ENCODE measurements at places on chromosomes 13 and 19.

DNA sequence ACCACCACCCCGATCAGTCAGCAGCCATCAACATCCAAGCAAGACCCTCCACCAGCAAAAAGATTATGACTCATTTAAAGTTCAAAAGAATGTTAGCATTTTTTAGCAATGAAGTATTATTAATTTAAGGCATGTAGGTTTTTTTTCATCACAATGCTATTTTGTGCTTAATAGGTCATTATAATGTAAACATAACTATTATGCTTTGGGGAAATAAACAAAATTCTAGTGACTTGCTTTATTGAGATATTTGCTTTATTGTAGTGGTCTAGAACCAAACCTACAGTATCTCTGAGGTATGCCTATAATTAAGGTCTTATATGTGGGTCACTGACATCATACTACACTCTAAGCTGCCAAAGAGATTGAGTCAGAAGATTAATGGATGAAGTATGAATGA, 20.0 kb downstream of the KLF12 start:
- no peak for DNase-seq

GRCh38 chr19:39183104-39183503, 13.7 kb upstream of the NCCRP1 start:
- DNase-seq = no peak

DNA sequence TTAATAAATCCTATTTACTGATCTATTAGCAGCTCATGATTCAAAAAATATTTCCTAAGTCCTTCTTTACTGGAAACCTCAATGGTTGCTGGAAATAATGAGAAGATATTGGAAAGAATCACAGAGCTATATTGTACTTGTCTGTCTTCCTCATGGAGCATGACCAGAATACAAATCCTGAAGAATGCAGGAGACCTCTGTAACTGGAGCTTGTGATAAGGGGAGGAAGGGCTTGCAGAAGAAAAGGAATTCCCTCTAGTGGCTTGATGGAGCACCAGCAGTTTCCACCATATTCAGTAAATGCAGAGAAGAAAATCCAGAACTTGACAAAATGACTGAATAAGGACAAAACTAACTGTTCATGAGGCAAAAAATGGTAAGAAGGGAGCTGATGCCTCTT, 1333.1 kb downstream of the EFNB2 start:
- peak; percentile 12 for DNase-seq

DNA sequence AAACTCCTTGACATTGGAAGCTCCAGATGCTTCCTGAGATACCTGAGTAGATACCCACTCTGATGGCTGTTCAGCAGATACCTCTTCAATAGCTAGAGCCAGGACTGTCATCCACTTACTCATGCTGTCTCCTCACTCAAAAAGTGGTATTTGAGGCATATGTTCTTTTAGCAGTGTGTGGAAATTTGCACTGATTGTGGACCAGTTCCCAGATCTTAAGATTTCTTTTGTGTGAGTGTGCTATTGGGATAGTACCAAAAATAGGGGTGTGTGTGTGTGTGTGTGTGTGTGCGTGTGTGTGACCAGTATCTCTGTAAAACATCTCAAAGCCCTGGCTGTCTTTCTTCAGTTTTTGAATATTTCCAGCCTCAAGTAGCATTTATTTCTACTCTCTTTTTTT, 108.3 kb downstream of the SLITRK5 start:
- DNase-seq = no peak

Data from small intestine (tissue), 16 donors.